A549 treated with Hydrocortisone at 1 μM for 4 hours (cell line): ENCODE measurements at places on chromosomes 2 and 18. TPM values are rescaled to one million over a fixed set of nuclear protein-coding genes. Genes with fewer than 3 reads are reported as not detected.

PLCD4 gene
- total RNA-seq = 0.24 to 0.77 TPM (median 0.47 TPM) in 5 replicates

ITPRIPL1 gene
- total RNA-seq = not detected in 5 replicates

OXER1 gene
- total RNA-seq = not detected in 5 replicates

POTEJ gene
- total RNA-seq = not detected in 5 replicates

G6PC2 gene
- total RNA-seq = not detected in 5 replicates

EFR3B gene
- 8.8 to 13.1 TPM (median 9.5 TPM) in 5 replicates for total RNA-seq

ZNF236 gene
- 1.7 to 3.4 TPM (median 2.7 TPM) in 5 replicates for total RNA-seq

KCNE4 gene
- 0.39 to 0.64 TPM (median 0.54 TPM) in 5 replicates for total RNA-seq

GAL3ST2 gene
- 0.18 to 0.25 TPM (median 0.23 TPM) in 5 replicates for total RNA-seq

UBE2E3 gene
- total RNA-seq = 62.5 to 83.3 TPM (median 73.2 TPM) in 5 replicates

CACNB4 gene
- 0.09 to 0.26 TPM (median 0.15 TPM) in 5 replicates for total RNA-seq

DOK6 gene
- total RNA-seq = not detected in 5 replicates

SKOR2 gene
- not detected in 5 replicates for total RNA-seq

PPP1R1C gene
- 0.86 to 2.2 TPM (median 2.0 TPM) in 5 replicates for total RNA-seq

LDLRAD4 gene
- 1.4 to 2.5 TPM (median 1.7 TPM) in 5 replicates for total RNA-seq

LHCGR gene
- not detected in 5 replicates for total RNA-seq

ARHGAP28 gene
- total RNA-seq = 0.07 to 0.18 TPM (median 0.13 TPM) in 4 of 5 replicates, not detected in the other

MRO gene
- 0.15 to 0.31 TPM (median 0.18 TPM) in 5 replicates for total RNA-seq
